ENCODE measurements at places on chromosomes 12 and 14. TPM values are rescaled to one million over a fixed set of nuclear protein-coding genes. Genes with fewer than 3 reads are reported as not detected.

DNA sequence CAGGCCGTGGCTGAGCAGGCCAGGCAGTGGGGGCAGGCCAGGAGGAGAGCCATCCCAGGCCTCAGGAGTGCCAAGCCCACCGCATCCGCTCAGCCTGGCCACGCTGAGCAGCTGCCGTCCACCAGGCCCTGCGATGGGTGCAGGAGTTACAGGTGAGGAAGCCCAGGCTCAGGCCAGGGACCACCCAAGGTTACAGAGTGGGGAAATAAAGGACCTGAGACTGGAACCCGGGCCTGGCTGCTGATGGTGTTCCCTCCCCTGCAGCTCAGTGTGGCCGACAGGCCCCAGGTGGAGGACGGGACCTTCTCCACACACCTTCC is 49.0 kb upstream of the DIO3 start:
- no peaks in the 10 kb centered on the region for H3K36me3 ChIP-seq
- no peak overlapping the region for H3K4me3 ChIP-seq
- no peaks in the 10 kb centered on the region for H3K4me1 ChIP-seq
- H3K27ac ChIP-seq, result no peak overlapping the region
- H3K27me3 ChIP-seq, result peaks cover 7% of the 10 kb centered on the region

- H3K4me1 ChIP-seq, result no peaks in the 10 kb centered on the region
- H3K27ac ChIP-seq, result no peak overlapping the region
- H3K27me3 ChIP-seq, result peaks cover 15% of the 10 kb centered on the region
- no peak for DNase-seq
- H3K4me3 ChIP-seq, result no peak overlapping the region
Measured at GRCh38 chr12:124150168-124150567, 144.7 kb upstream of the RFLNA start.

- no peak overlapping the region for H3K4me3 ChIP-seq
- H3K4me1 ChIP-seq, result no peaks in the 10 kb centered on the region
- peak; percentile 88 for DNase-seq
Measured at GRCh38 chr14:102063109-102063807, 23.6 kb downstream of the HSP90AA1 start.

The CMA1 gene
- total RNA-seq, result not detected

DNA sequence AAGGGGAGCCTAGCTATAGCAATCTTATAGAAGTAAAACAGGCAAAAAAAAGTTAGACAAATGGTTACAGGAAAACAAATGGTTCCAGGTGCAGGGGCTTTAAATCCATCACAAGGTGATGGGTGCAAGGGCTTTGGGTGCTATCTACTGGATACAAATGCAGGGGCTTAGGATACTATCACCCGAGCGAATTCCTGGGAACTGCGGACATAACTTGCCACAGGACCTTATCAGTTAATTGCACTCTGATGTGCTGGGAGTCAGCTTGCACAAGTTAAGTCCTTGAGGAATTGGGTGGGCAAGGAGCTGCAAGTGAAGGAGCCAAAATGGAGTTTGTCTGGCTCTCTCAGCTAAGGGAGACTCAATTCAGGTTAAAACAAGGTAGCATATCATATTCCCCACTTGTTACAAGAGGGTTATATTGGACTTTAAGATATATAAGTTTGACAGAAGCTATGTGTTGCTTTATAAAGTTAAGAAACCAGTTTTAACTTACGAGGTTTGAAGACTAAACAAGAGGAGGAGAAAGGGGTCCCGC is 115.0 kb upstream of the PZP start:
- no peaks in the 10 kb centered on the region for H3K36me3 ChIP-seq
- DNase-seq, result no peak
- no peaks in the 10 kb centered on the region for H3K27me3 ChIP-seq

The LRRC43 gene
- total RNA-seq, result not detected

DNA sequence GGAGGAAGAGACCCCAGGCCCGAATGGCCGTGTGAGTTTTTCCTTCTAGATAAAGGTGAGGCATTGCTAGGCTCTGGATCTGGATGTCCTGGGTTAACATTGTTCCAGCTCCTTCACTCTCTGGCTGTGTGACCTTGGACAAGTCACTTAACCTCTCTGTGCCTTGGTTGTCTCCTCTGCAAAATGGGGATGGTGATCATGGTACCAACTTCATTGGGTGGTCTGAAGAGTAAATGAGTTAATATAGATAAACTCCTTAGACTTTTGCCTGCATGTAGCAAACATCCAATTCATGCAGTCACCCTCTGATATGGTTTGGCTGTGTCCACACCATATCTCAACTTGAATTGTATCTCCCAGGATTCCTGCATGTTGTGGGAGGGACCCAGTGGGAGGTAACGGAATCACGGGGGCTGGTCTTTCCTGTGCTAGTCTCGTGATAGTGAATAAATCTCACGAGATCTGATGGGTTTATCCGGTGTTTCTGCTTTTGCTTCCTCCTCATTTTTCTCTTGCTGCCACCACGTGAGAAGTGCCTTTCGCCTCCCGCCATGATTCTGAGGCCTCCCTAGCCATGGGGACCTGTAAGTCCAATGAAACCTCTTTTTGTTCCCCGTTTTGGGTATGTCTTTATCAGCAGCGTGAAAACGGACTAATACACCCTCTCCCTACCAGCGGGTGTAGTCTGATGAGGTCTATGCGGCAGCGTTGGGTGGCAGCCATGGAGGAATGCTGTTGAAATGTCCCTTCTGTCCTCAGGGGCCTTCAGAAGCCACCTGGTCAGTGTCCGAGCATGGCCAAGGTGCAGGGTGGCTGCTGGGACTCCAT is 256.1 kb downstream of the GLT1D1 start:
- no peak for DNase-seq
- no peak overlapping the region for H3K4me3 ChIP-seq
- H3K27ac ChIP-seq, result no peak overlapping the region
- no peaks in the 10 kb centered on the region for H3K27me3 ChIP-seq
- no peaks in the 10 kb centered on the region for H3K36me3 ChIP-seq

DNA sequence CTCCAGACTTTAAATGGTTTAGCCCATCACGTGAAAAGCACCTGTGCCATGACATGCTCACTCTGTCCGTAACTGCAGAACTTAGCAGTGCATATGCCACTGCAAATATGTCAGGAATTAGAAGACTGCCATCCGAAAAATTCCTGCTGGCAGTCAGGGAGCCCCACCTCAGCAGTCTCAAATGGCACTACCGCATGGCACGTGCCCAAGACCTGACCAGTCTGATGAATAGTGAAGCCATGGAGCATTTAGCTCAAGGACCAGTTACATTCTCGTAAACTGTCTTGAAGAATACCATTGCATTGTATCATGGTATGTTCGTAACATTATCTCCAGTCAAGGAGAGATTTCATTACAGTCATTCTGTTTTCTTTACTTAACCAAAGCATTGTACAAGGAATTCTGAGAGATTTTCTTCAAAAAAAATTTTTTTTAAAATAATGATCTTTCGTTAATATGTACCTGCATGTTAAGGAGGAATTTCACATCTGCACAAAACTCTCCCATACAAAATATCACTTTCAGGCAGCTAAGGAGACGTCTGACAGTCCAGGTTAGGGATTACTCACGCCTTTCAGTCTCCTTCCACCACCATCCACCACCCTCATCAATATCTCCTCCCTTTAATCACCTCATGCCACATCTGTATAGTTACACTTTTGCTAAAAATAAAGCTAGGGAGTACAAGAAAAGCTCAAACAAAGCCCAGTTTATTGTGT is 138.5 kb downstream of the ANO2 start:
- H3K36me3 ChIP-seq, result no peaks in the 10 kb centered on the region
- H3K4me1 ChIP-seq, result no peaks in the 10 kb centered on the region
- H3K4me3 ChIP-seq, result no peak overlapping the region
- DNase-seq, result no peak

DNA sequence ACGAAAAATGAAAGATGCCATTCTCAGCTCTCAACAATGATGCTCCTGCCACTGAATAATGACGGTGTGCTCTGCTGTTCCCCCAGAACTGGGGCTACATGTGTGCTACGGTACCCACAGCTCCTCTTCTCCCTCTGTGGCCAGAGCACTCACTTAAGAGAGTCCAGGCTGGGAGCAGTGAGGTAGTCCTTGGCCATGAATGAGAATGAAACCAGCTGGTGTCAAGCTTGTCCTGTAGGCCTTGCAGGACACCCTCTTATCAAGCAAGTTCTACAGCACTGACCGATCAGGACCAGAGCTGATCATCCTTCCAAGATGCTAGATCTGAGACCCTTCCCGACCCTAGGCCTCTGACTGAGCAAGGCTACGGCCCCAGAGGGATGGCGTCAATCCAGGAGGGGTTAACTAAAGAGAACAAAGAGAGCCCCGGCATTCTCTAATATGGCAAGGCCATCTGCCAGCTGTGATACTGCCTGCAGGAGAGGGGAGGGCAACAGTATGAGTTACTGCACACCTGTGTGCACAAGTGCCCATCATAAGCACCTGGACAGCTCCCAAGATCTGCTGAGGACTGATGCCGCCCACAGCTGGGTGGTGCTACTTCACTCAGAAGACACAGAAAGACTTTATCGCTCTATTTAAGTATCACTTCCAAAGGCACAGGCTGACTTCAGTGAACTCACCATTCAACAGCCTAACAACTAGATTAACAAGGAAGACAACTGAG is 30.5 kb downstream of the APPL2 start:
- no peak for DNase-seq
- H3K36me3 ChIP-seq, result peaks cover 60% of the 10 kb centered on the region
- no peak overlapping the region for H3K4me3 ChIP-seq
- no peaks in the 10 kb centered on the region for H3K4me1 ChIP-seq

The CCND2 gene
- total RNA-seq, result 70.9 TPM

DNA sequence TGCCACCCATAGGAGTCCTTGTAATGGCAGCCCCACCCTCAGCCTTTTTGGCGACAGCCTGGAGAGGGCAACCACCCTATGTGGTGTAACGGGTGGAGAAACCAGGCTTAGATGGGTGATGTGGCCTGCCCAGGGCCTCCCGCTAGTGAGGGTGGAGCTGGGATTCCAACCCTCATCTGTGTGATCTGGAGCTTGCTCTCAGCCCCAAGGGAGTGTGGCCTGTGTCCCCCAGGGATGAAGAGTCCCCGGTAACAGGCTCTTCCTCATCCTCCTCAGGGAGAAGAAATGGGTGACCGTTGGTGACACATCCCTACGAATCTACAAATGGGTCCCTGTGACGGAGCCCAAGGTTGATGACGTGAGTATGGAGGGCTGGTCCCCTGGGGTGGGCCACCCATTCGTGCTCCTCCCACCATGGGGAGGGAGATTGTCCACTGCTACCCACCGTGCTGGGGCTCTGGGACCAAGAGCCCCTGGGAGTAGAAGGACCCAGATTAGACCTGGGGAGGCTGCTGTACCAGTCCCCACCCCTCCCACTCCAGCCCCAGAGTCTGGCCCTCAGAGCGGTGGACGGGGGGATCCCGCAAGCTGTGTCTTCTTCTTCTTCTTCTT is 8.8 kb downstream of the BCL7A start:
- no peak for DNase-seq
- peaks cover 15% of the 10 kb centered on the region for H3K36me3 ChIP-seq
- H3K27ac ChIP-seq, result peak overlapping the region; percentile 90
- no peaks in the 10 kb centered on the region for H3K27me3 ChIP-seq

DNA sequence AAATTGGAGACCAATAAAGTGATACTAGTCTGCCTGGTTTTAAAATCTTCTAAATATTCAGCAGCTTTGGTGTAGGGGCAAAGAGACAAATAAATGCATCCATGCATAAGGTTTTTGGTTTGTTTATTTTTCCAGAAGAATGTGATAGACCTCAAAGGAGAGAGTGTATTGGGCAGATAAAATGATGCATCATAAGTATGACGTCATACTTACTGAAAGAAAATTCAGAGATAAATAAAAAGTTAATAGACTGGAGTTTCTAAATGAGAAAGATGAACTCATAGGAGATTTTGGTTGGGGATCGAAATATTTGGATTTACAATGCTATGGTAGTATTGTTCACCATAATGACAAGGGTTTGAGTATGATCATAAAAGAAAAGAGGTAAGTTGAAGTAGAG is 10.2 kb downstream of the SYT10 start:
- H3K4me1 ChIP-seq, result no peaks in the 10 kb centered on the region
- no peak overlapping the region for H3K4me3 ChIP-seq
- peaks cover 33% of the 10 kb centered on the region for H3K27me3 ChIP-seq
- no peak overlapping the region for H3K27ac ChIP-seq

- no peak overlapping the region for H3K4me3 ChIP-seq
- no peaks in the 10 kb centered on the region for H3K4me1 ChIP-seq
- no peak for DNase-seq
- H3K36me3 ChIP-seq, result no peaks in the 10 kb centered on the region
Measured at GRCh38 chr12:105813201-105813600, 325.6 kb downstream of the NUAK1 start.

DNA sequence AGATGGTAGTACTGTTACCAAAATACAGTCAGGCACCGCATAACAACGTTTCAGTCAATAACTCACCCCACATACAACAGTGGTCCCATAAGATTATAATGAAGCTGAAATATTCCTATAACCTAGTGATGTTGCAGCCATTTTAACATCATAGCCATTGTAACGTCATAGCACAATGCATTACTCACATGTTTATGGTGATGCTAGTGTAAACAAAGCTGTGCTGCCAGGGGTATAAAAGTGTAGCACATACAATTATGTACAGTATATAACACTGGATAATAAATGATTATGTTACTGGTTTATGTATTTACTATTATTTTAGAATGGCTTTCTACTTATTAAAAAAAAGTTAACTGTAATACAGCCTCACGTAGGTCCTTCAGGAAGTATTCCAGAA is 37.0 kb downstream of the GPR137C start:
- no peak overlapping the region for H3K27ac ChIP-seq
- H3K27me3 ChIP-seq, result no peaks in the 10 kb centered on the region
- H3K4me3 ChIP-seq, result no peak overlapping the region
- no peaks in the 10 kb centered on the region for H3K4me1 ChIP-seq
- no peak for DNase-seq

DNA sequence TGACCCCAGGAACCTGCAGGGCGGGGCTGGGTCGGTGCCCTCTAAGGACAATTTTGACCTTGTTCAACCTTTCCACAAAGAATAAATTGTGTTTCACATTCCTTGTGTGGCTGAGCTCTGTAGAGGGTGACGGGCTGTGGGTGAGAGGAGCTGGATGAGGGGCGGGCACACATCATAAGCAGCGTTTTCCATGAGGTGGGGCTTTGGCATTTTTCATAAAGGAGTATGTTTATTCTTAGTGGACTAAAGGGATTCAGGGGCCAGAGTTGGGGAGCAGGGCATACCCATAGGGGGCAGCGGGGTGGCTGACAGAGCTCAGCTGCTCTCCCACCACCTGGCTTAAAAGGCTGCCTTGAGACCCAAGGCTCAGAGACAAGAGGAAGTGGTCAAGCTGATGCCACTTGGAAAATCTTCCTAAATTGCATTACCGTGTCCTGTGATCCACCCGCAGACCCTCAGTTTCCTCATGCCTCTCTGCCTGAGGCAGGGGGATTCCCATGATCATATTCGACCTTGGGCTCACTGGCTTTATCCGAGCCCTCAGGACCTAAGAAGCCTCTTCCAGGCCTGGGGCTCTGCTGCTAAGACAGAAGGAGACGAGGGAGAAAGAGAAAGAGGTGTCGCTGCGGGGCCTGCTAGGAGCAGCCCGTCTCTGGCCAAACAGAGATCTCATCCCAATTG is 11.4 kb downstream of the MMP14 start:
- no peaks in the 10 kb centered on the region for H3K27me3 ChIP-seq
- H3K4me3 ChIP-seq, result no peak overlapping the region
- DNase-seq, result no peak
- H3K36me3 ChIP-seq, result peaks cover 44% of the 10 kb centered on the region

GRCh38 chr12:51959921-51960320 is 8.4 kb downstream of the ACVR1B start:
- peaks cover 16% of the 10 kb centered on the region for H3K36me3 ChIP-seq
- no peaks in the 10 kb centered on the region for H3K27me3 ChIP-seq
- H3K4me3 ChIP-seq, result no peak overlapping the region
- peaks cover 32% of the 10 kb centered on the region for H3K4me1 ChIP-seq
- no peak overlapping the region for H3K27ac ChIP-seq

The NTS gene
- total RNA-seq, result not detected

The PRDM4 gene
- total RNA-seq, result 45.8 TPM

The USP5 gene
- total RNA-seq, result 80.2 TPM
